ENCODE measurements at places on chromosomes 5 and 9.

- no peak for DNase-seq
Observed at GRCh38 chr5:98769210-98769958, 4.1 kb upstream of the RGMB start.

- DNase-seq = no peak
Observed at GRCh38 chr5:42628821-42629220, 127.8 kb upstream of the CCDC152 start.

DNA sequence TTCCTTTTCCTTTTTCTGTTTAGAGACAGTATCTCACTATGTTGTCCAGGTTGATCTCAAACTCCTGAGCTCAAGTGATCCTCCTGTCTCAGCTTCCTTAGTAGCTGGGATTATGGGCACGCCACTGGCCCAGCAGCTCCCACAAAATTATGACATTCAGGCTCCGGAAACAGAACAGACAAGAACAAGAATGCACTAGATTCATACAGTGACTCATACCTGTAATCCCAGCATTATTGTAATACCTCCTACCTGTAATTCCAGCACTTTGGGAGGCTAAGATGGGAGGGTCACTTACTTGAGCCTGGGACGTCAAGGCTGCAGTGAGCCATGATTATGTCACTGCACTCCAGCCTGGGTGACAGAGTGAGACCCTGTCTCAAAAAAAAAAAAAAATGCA, 26.7 kb upstream of the B4GALT1 start:
- no peak for DNase-seq

DNA sequence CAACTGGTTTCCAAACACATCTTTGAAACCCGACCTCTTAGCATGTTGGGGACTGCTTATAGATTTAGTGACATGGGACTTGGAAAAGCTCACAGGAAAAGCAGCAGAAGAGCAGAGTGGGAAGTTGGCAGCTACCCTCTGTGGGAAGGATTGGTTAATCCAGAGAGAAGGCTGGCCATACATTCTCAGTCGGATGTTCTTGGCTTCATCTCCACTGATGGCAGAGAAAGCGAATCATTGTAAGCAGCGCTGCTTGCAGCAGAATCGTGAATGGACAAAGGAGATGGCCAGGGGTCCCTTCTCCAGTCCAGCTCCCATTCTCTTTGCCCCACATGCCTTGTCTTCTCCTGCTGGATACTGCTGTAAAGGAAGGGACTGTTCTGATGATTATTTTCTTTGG, 62.7 kb downstream of the MEGF10 start:
- DNase-seq = no peak

- DNase-seq = no peak
Observed at GRCh38 chr5:96968614-96969013, 32.7 kb downstream of the LNPEP start.

All from Panc1 (cell line).